ENCODE measurements at places on chromosomes 1 and 21. TPM values are rescaled to one million over a fixed set of nuclear protein-coding genes. Genes with fewer than 3 reads are reported as not detected.

Gene LCE3D
- total RNA-seq = not detected

Gene LRRC71
- total RNA-seq = 0.23 TPM

Gene S100A7
- not detected for total RNA-seq

DNA sequence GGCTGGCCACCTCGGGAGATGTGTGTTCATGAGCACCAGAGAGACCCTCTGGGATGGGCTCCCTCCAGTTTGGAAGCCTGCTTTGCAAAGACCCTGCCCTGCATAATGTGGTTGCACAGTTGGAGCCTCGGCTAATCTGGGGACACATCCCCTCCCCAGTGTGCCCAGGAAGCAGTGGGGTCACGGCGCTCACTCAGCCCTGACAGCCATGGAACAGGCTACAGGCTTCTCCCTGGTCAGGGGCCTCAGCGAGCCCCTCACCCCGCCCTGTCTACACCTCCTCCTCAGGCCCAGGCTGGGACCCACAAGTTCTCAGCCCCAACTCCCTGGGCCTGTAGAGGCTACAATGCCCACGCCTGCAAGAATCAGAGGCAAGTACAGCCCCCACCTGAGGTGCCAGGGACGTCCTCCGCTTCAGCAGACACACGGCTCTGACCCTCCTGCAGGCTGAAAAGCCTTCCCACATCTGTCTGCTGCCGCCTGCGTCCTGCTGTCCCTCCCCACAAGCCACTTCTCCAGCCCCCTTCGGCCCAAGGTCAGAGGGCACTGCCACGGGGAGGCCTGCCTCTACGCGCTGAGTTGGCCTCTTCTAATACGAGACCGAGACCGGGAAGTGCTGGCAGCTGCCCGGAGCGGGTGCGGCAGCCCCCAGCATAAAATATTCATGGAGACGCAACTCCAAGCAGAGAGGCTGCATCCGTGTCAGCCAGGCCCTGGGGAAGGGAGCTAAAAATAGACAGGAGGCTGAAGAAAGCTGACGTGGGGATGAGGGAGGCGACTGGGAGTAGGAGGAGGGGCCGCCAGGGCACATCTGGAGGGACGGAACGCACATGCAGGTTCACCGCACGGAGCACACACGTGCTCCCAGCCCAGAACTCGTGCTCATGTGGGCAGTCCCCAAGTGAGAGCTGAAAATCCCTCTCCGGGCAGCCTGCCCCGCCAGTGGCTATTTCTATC, 15.2 kb upstream of the GPR153 start:
- DNase-seq = peak; percentile 43

DNA sequence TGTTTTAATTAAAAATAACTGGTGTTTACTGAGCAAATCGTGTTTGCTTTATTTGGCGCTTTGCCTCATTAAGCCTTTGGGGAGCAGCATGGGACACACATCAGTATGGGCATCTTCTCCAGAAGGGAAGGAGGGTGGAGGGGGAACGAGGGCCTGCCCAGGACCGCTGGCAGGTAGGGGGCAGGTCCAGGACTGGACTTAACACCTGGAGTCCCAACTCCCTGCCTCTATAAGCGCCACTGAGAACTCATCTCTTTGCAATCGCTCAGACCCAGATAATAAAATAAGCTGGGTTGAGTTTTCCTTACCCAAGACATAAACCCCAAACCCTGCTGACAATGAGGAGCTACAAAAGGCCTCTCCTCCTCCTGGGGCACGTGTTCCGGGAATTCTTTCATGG, 15.1 kb downstream of the ABCG1 start:
- DNase-seq = no peak

DNA sequence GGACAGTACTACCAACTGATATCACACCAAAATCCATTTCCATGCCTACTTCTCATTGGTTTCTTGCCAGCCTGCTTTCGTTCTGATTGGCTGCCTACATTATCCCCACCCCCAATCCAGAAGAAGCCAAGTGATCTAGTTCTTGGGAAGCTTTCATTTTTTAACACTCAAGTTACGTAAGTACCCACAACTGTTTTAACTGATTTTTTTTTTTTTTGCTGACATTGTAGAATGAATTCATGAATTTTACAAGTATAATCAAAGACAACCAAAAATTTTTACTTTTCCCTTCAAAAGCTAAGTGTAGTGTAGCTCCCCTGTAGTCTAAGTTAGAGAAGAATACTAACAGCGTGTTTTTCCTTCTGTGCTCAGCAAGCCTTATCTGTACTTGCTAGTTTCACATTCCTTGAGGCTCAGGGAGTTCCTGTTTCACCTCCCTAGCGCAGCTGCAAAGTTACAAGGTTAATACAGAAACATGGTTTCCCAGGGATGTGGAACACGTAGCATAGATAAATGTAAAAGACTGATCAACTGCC, at the start of gene SLC9C2:
TSS of gene SLC9C2 (minus strand) at position 17 of the 536 bp plus-strand sequence. CDS start 1,296 bp downstream, outside the sequence.
- peak; percentile 40 for DNase-seq

- DNase-seq = no peak
Observed at GRCh38 chr1:235221653-235222375, 60.8 kb upstream of the RBM34 start.

GRCh38 chr1:27650539-27651175, 15.7 kb upstream of the FGR start:
- no peak for DNase-seq

DNA sequence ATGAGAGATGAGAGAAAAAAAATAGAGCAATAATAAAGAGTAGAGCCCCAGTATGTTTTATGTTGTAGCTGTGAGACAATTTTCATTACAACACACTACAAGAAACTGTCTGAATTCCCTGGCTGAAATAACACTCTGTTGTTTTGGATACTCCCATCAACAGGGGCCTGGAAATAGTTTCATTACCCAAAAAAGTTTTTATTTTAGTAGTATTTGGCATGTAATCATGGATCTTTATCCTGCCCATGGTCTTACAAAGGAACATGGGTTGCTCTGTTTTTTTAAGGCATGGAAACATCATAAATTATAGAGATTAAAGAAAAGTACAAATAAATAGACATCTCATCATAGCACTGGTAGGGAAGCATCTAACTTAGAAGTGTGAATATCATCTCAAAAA, 56.3 kb downstream of the GNG12 start:
- no peak for DNase-seq

DNA sequence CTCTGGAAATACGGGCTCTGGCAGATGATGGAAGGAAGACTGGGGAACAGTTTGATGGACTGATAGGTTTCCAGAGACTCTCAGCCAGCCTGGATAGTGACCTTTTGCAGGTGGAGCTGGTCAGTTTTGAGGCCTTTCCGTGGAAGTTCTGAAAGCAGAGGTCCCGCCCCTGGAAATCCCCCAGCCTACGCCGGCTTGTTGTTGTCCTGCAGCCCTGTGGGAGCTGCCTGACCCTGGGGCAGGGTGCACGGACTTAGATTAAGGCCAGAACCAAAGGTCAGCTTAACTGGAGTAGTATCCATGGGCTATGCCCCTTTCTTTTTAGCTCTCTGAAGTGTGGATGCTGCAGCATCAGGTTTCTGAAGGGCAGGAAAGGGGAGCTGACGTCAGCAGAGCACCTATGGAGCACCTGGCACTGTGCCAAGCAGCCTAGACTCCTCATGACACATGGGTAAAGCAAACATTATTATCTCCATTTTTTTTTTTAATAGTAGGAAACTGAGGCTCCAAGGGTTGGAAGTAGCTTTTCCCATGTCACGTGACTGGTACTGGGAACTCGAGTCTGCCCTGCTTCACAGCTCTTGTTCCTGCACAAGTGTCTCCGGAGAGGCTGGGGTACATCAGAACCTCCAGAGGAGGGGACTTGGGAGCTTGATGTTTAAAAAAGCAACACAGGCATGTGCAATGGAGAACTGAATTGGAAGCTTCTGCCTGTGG, 38.5 kb downstream of the IER5 start:
- DNase-seq = peak; percentile 52

DNA sequence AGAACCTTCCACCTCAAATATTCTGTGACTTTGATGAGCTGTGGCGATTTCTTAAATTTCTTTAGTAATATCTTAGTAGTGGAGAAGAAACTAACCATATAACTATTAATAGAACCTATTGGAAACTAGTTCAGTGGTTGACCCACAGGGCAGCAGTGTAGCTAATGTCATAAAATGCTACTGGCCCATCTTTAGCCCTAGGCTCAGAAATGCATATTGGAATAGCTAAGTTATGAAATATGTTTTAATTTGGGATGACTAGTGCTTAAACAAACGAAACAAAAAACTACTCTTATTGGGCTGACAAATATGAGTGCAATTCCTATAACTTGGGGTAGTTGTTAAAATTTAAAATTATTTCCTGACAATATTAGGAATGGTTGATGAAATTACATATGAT, 20.2 kb downstream of the MACO1 start:
- DNase-seq = no peak

GRCh38 chr1:113178522-113178921, 105.5 kb downstream of the LRIG2 start:
- no peak for DNase-seq

DNA sequence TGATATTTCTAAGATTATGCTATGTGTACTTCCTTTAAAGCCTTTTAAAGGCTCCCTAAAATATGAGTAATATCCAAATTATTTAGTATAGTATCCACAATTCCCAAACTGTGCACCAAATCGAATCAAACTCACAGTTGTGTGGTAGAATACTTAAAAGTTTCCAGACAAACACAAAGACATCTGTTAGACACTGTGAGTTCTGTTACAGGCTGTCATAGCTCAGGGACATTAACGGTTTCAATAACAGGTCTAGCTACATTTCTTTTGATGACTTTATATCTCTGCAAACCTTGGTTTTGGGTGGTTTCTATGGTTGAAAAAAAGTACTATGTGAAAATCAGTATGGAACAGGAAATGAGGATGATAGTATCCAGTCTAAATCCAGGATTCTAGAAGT, 36.9 kb upstream of the NEK7 start:
- DNase-seq = no peak

GRCh38 chr1:183033205-183033604, 10.0 kb downstream of the LAMC1 start:
- no peak for DNase-seq

Measured in mucosa of gallbladder (tissue), 1 donor.